ENCODE measurements at places on chromosomes 12 and 14. TPM values are rescaled to one million over a fixed set of nuclear protein-coding genes. Genes with fewer than 3 reads are reported as not detected.

Gene PPHLN1
- 104 TPM for total RNA-seq

DNA sequence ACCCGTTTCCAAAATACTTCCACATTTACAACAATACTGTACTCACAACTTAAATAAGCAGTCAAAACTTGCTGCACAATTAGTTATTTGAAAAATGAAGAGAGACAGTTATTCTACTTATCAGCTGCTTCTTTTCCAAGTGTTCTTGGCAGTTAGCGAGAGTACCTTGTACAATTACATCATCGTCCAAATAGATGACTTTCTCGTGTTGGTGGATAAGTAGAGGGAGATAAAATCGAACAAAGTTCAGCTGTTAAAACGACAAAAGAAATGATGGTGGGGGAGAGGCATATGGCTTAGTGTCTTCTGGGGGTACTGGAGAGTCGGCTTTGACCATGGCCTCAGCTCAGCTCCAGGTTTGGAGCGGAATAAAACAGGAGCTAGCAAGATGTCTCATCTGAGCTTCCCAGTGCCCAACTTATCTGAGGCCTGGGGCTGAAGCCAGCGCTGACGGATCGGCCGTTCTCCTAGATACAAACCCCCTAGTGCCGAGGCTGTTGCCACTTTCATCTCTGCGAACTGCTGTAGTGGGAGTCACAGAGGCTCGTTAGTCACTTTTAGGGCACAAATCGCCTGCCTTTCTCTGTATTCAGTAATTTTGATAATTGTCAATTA is 31.7 kb downstream of the TDG start:
- no peak overlapping the region for H3K4me3 ChIP-seq
- H3K27me3 ChIP-seq: no peaks in the 10 kb centered on the region
- DNase-seq: no peak
- H3K4me1 ChIP-seq: no peaks in the 10 kb centered on the region
- no peak overlapping the region for H3K27ac ChIP-seq

GRCh38 chr14:26597589-26598080 is at the start of gene NOVA1:
NOVA1 (minus strand) TSS chr14:26598033; CDS start chr14:26597436, 597 bp downstream.
- no peaks in the 10 kb centered on the region for H3K4me1 ChIP-seq
- no peak within 1 kb of the TSS for H3K27ac ChIP-seq
- DNase-seq: no peak
- no peak within 1 kb of the TSS for H3K4me3 ChIP-seq
- no peaks in the 10 kb centered on the region for H3K27me3 ChIP-seq

Gene NPAS3
- not detected for total RNA-seq

DNA sequence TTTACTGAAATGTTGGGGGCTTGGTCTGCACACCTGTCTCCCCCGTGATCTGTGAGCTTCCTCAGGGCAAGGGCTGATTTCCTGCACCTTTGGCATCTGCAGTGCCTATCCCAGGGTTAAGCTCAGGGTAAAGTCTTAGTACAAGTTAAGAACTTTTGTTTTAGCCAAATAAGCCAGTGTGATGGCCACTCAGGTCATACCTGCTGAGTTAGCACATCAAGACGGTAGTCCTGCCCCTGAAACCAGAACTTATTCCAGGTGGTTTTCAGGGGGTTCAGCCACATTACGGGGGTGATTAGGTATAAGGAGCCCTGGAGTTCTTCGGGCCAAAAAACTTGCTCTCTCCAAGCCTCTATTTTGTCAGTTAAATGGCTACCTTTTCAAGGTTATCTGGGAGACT is 21.6 kb upstream of the CHST11 start:
- H3K4me3 ChIP-seq: no peak overlapping the region
- DNase-seq: no peak
- H3K36me3 ChIP-seq: no peaks in the 10 kb centered on the region
- no peak overlapping the region for H3K27ac ChIP-seq

- no peaks in the 10 kb centered on the region for H3K4me1 ChIP-seq
- H3K36me3 ChIP-seq: no peaks in the 10 kb centered on the region
- H3K27me3 ChIP-seq: no peaks in the 10 kb centered on the region
- no peak overlapping the region for H3K27ac ChIP-seq
- DNase-seq: no peak
- no peak overlapping the region for H3K4me3 ChIP-seq
These were observed 45.5 kb downstream of the SCN8A start for GRCh38 chr12:51636581-51636980.

DNA sequence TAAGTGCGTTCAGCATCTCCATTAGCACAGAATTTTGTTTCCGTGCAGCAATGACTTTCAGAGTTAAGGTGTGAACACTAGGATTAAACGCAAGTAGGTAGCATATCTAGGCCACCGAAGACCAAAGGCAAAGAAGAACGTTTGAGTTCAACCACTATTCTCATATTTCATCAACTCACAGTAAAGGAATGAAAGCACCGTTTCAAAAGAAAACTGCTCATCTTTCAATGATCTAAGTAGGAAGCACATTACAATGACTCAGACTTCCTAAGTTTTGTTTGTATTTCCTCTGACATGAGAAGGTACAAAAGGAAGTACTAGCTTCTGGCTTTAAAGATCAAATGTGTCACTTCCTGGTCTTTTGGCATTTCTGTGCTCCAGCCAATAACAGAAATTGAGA is 57.6 kb downstream of the ACADS start:
- peaks cover 14% of the 10 kb centered on the region for H3K4me1 ChIP-seq
- no peaks in the 10 kb centered on the region for H3K27me3 ChIP-seq
- no peak overlapping the region for H3K27ac ChIP-seq
- no peaks in the 10 kb centered on the region for H3K36me3 ChIP-seq

- no peak overlapping the region for H3K4me3 ChIP-seq
- DNase-seq: no peak
- H3K27ac ChIP-seq: no peak overlapping the region
- no peaks in the 10 kb centered on the region for H3K36me3 ChIP-seq
- H3K27me3 ChIP-seq: no peaks in the 10 kb centered on the region
These were observed 140.7 kb upstream of the PRICKLE1 start for GRCh38 chr12:42730291-42730690.

DNA sequence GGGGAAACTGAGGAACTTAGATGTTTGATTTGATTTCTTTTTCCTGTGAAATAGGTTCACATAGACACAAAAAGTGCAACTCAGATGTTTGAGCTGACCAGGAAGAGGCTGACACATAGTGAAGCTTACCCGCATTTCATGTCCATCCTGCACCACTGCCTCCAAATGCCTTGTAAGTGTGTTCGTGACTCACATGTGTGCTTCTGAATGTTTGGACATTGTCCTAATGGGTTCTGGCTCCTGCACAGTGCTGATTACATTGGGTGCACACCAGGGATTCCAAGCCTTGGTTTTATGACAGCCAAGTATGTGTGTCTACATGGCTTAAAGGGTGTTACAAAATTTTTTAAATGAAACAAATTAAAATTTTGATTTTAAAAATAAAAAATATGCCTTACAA is 137.4 kb downstream of the DAAM1 start:
- no peaks in the 10 kb centered on the region for H3K4me1 ChIP-seq
- H3K36me3 ChIP-seq: no peaks in the 10 kb centered on the region
- DNase-seq: no peak
- H3K4me3 ChIP-seq: no peak overlapping the region
- H3K27ac ChIP-seq: no peak overlapping the region

DNA sequence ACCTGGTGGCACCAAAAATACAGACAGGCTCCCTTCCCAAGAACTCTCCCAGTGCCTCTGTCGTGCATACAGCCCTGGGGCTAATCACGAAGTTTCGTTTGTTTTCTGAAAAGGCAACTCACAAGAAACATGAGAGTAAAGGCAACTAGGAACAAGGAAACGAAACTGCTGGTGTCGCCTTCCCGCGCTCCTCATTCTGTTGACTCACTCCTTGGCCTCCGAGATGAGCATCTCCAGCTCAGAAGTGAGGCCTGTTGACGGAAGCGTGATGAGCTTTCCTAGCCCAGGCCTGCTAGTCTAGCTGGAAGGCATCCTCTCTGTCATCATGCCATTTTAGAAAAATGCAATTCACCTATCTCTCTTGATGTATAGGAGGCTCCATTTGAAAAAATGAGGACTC is 50.5 kb downstream of the TTC9 start:
- no peaks in the 10 kb centered on the region for H3K4me1 ChIP-seq
- DNase-seq: no peak
- H3K27me3 ChIP-seq: no peaks in the 10 kb centered on the region
- no peak overlapping the region for H3K27ac ChIP-seq
- no peak overlapping the region for H3K4me3 ChIP-seq

- no peak overlapping the region for H3K27ac ChIP-seq
- no peaks in the 10 kb centered on the region for H3K27me3 ChIP-seq
- no peaks in the 10 kb centered on the region for H3K4me1 ChIP-seq
- H3K4me3 ChIP-seq: no peak overlapping the region
- no peak for DNase-seq
These were observed 17.4 kb downstream of the ZFYVE21 start for GRCh38 chr14:103732868-103733620.

Gene ATP23
- 6.1 TPM for total RNA-seq

- peaks cover 1% of the 10 kb centered on the region for H3K4me1 ChIP-seq
- DNase-seq: no peak
- H3K4me3 ChIP-seq: no peak overlapping the region
- no peaks in the 10 kb centered on the region for H3K27me3 ChIP-seq
These were observed 2.7 kb upstream of the GZMH start for GRCh38 chr14:24612196-24612595.

- DNase-seq: no peak
- H3K4me3 ChIP-seq: no peak overlapping the region
- no peak overlapping the region for H3K27ac ChIP-seq
- H3K36me3 ChIP-seq: peaks cover 10% of the 10 kb centered on the region
These were observed 186.0 kb upstream of the BCL2L14 start for GRCh38 chr12:11884706-11885105.

DNA sequence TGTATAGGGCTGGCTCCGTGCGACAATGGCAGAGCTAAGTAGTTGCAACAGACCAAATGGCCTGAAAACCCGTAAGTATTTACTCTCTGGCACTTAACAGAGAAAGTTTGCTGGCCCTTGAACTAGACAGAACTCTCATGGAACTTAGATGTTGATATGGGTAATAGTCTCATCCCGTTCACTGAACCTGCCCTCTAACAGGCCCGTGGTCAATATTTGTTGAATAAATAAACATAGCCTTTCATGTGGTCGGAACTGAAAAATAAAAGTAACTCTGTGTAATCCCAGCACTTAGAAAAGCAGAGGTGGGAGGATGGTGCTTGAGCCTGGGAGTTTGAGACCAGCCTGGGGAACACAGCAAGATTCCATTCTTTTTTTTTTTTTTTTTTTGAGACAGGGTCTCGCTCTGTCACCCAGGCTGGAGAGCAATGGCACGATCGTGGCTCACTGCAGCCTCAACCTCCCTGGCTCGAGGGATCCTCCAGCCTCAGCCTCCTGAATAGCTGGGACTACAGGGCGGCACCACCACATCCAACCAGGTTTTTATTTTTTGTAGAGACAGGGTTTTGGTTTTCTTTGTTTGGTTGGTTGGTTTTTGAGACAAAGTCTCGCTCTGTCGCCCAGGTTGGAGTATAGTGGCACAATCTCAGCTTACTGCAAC is 29.7 kb downstream of the KDM2B start:
- H3K4me3 ChIP-seq: no peak overlapping the region
- peaks cover 21% of the 10 kb centered on the region for H3K36me3 ChIP-seq
- H3K27ac ChIP-seq: no peak overlapping the region

- H3K27me3 ChIP-seq: no peaks in the 10 kb centered on the region
- peaks cover 20% of the 10 kb centered on the region for H3K4me1 ChIP-seq
- no peak for DNase-seq
- no peak overlapping the region for H3K27ac ChIP-seq
- peaks cover 37% of the 10 kb centered on the region for H3K36me3 ChIP-seq
These were observed 21.7 kb downstream of the GTF2A1 start for GRCh38 chr14:81199084-81199483.

DNA sequence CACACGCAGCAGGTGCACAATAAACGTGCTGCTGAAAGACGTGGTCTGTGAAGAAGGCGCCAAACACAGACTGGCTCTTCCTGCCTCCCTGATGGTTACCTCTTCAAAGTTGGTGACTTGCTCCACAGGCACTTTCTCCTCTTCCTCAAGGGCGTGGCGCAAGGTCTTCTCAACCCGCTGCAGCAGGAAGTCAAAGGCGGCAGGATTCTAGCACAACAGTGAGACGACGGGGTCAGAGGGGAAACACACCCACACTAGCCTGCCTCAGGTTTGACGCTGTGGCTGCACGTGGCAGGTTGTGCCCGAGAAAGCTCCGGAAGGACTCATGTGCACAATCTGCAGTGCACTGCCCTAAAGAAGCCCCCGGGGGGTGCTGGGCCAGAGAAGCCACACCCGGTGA is 15.0 kb downstream of the POLE start:
- no peak for DNase-seq
- H3K27me3 ChIP-seq: no peaks in the 10 kb centered on the region

Gene KERA
- total RNA-seq: not detected

DNA sequence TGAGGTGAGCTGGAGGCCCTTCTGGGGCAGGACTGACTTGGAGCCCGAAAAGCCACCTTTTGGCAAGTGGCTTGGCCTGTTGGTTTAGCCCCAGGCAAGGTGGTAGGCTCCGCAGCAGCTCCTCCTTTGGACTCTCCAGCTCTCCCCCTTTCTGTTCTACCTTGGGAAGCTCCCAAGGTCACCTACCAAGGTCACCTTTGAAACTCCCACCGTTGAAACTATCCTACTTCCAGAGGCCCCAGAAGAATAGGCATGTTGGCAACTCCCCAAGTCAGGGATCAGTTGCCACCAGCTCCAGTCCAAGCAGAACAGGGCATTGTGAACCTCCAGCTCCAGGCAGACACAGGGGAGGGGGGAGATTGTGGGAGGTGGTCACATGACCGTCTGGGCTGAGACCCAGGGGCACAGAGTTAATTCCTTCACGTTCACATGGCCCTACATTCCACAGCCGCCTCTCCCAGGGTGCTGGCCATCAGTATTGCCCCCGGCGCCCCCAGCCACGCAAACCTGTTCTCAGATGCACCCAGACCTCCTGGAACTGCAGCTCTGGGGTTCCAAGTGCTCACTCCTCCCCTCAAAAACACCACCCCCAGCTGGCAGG is 14.4 kb downstream of the IRF2BPL start:
- H3K27ac ChIP-seq: no peak overlapping the region
- H3K4me3 ChIP-seq: no peak overlapping the region
- H3K36me3 ChIP-seq: no peaks in the 10 kb centered on the region
- H3K27me3 ChIP-seq: no peaks in the 10 kb centered on the region

Gene NRL
- total RNA-seq: 4.5 TPM

Gene BDKRB2
- total RNA-seq: not detected

GRCh38 chr14:49623941-49624839 is 3.6 kb downstream of the MGAT2 start:
- no peaks in the 10 kb centered on the region for H3K36me3 ChIP-seq
- H3K4me1 ChIP-seq: peaks cover 53% of the 10 kb centered on the region
- peak overlapping the region; percentile 98 for H3K27ac ChIP-seq
- H3K27me3 ChIP-seq: no peaks in the 10 kb centered on the region

Gene BIN2
- 215 TPM for total RNA-seq

GRCh38 chr12:132400011-132400641 is 70.7 kb upstream of the GALNT9 start:
- no peaks in the 10 kb centered on the region for H3K4me1 ChIP-seq
- H3K27me3 ChIP-seq: no peaks in the 10 kb centered on the region
- no peaks in the 10 kb centered on the region for H3K36me3 ChIP-seq
- no peak overlapping the region for H3K27ac ChIP-seq
- H3K4me3 ChIP-seq: no peak overlapping the region
- no peak for DNase-seq

Gene DLK1
- total RNA-seq: not detected

GRCh38 chr12:116376354-116377193 is 99.1 kb upstream of the MED13L start:
- H3K36me3 ChIP-seq: no peaks in the 10 kb centered on the region
- no peak overlapping the region for H3K27ac ChIP-seq
- no peaks in the 10 kb centered on the region for H3K4me1 ChIP-seq

Gene TBC1D30
- total RNA-seq: 0.73 TPM

Measured in CD4-positive, alpha-beta memory T cell (primary cell).